ENCODE measurements at places on chromosomes 12 and 14.
A peak's percentile ranks its signal among the peaks of the same experiment; 100 is the strongest.

DNA sequence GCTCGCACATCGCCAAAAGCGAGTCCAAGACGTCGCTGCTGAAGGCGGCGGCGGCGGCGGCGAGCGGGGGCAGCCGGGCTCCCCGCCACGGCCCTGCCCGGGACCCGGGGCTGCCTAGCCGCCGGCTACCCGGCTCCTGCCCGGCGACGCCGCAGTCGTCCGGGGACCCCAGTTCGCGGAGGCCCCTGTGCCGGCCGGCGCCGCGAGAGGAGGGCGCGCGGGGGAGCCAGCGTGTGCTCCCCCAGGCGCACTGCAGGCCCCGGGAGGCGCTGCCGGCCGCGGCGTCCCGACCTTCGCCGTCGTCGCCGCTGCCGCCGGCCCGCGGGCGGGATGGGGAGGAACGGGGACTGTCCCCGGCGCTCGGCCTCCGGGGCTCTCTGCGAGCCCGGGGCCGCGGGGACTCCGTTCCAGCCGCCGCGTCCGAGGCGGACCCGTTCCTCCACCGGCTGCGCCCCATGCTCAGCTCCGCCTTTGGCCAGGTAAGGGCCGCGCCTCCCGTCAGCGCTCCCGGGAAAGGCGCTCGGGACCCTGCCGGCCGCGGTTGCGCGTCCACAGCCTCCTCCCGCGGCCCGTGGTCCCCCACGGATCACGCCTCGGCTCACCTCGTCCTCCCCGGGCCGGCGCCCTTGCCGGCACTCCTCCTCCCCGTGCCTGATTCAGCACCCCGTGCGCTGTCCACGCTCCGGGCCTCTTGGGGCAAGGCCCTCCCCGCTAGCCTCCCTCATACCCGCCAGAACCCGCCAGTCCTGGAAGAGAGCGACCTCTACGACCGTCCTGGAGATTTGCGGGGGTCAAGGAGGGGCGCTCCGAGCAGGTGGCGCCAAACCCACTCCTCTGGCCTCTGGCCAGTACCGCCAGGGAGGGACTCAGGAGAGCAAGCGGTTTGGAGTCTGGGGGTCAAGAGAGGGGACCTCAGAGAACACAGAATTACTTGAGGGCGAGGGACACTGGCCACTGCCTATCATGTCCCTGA, 721 bp downstream of the CABP1 start:
- no peak for DNase-seq

- DNase-seq: no peak
Measured at GRCh38 chr12:96571101-96571862, 81.9 kb downstream of the CFAP54 start.

DNA sequence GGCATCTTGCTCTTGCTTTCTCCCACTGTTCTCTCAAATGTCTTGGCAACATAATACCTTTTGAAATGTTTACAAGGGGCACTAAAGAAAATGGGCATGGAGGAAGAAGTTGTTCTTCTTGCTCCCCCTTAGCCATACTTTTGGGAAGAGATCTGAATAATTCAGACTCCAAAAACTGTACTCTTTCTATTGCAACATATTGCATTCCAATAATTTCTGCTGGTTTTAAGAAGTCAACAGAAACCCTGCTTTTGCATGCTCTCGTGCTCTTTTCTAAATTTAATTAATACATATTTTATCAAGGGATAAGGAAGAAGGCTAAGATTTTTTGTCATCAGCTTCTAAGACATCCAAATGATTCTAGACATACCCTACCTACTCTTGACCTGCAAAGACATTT, 409.9 kb upstream of the SOX5 start:
- DNase-seq: no peak

GRCh38 chr12:112946236-112947000, 8.1 kb downstream of the OAS3 start:
- DNase-seq: no peak

DNA sequence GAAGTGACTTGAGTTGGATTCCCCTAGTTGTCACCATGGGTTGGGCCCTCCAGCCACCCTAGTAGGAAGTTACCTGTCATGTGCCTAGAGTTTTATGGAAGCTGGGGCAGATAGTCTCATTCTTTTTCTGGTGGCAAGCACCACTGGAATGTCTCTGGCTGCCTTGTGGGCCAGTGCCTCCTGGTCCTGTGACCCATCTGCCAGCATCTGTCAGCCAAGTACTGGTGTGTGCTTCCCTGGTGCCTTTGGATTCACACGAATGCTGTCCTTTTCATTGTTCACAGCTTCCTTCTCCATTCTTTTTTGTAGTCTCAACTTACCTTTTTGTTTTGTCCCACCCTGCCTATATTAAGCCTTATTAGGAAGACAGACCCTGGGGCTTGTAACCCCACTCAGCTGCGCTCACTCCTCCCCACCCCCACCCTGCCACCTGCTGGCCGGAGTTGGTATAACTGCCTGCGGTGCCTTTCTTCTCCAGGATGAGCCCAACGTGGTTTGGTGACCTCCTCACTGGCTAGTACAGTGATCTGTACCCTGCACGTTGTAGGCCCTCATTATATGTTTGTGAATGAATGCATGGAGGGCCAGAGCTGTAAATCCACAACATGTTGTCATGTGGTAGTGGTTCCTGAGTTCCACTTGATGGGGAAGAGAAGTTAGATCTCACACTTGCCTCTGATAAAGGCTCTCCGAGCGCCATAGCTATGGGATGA, 125.7 kb downstream of the TSPAN9 start:
- DNase-seq: peak; percentile 60

DNA sequence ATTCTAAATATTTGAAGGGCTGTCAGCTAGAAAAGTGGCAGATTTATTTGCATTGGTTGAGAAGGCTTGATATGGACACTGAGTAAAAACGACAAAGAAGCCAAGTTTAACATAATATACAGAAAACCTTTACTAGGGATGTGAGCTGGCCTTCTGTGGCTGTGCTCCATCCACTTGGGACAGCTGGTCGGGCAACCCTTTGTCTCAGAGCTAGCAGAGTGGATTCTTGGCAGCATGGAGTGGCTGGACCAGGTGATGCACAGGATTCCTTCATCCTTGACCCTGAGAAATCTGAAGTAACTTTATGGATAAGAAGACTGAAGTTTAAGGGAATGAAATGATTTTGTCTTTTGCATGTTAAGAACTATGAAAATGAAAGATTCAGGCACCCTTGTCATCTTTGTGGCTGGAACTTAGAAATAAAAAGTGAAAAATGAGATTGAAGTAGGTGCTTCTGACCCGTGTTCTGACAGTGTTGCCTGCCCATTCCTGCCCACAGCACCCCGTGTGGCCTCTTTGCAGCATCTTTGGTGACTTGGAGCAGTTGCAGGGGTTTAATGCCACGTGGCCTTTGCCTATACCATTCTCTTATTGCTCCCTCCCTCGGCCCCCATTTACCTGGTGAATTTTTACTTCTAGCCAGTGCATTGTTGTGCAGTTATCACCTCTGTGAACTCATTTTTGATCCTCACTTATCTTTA, 32.6 kb downstream of the PELI2 start:
- DNase-seq: no peak

GRCh38 chr12:119171291-119171690, 7.4 kb upstream of the HSPB8 start:
- DNase-seq: no peak

DNA sequence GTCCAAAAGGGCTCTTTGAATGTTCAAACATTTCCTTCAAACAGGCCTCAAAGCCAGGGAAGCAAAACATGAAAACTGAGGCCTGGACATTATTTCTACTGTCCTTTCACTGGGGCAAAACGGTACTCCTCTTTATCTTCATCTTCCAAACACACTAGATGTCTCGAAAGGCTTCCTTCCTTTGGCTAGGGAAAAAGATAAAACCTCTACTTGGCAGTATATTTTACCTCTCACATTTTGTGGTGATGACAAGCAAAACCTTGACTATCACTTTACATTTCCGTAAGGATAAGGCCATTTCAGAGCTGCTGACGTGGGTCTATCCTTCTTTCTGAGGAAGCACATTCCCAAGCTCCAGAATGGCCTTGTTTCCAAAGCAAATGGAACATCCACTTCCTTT, 9.9 kb downstream of the STAB2 start:
- DNase-seq: no peak

DNA sequence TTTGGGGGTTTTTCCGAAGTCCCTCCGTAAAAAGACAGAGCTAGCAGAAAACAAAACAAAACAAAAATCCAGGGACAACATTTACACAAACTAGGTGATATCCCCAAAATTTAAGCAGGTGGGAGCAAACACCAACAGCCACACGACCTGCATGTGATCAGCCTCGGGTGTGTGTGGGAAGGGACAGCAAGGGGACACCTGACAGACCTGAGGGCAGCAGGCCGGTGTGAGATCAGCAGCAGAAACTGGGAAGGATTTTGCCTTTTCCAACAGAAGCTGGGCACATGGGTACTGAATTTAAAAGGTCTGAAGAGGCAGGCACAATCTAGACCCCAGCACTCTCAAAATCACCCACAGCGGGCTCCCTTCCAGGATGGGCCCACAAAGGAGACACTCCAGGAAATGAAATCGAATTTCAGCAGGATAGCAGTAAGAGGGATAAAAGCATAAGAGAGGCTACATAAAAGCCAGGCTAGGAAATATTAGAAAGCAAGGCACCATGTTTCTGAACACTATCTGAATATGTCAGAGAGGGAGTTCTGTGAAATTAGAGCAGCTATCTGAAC, 36.5 kb upstream of the SELPLG start:
- DNase-seq: no peak

DNA sequence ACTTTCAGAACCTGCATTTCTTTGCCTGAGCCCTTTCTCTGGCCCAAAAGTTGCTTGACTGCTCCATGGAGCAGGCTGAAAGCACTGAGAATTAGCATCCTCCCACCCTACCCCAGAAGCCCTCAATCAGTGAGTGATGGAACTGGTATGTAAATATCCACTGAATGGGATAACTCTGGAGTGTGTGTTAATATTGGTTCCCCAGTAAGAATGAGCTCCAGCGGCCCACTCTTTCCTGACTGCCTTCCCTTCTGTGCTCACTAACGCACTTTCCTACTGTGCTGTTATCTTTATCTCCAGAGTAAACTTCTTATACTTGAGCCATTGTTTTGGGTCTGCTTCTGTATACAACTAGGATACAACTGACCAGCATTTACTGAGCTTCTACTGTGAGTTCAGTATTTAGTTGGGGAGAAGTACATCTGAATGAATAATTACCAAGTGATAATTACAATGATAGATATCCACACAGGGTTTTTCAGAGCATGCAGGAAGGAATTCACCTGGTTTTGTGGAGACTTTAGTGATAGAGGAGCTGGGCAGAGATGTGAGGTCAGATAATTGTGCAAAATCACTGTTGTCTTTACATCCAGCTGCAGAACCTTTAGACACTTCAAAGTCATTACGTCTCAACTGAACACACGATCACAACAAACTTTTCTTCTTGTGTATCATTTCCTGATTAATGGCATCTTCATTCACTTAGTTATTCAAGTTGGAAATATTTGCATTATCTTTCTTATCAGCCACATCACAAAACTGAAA, 149.2 kb upstream of the BTG1 start:
- no peak for DNase-seq

GRCh38 chr14:75805646-75806045, 144.6 kb downstream of the TTLL5 start:
- DNase-seq: no peak

DNA sequence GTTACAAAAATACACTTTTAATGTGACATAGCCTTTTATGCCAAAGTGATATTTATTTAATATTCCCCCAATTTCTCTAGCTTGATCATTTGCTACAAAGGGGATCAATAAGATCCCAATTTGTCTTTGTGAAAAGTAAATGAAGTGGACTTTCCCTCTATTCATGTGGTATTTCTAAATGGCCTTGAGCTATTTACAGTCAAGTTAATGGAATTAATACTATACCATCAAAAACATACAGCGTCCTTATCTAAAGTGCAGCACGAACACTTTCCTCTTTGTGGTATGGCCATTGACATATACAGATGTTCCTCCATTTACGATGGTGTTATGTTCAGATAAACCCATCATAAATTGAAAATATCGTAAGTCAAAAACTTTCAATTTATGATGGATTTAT, 23.2 kb downstream of the CFL2 start:
- no peak for DNase-seq

DNA sequence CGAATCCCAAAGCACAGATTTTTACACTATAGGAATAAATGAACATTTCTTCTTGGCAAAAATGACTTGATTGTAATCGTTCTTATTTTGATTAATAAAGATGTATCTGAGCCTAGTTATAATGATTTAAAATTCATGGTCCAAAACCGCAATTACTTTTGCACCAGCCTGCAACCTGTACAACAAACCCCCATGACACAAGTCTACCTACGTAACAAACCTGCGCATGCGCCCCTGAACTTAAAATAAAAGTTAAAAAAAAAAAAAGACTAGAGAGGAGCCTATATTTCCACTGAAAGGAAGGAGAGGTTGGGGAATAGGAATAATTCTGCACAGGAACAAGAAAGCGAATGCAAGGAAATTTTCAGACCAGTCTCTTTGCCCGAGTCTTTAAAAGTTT, 145.2 kb downstream of the SCARB1 start:
- DNase-seq: no peak

DNA sequence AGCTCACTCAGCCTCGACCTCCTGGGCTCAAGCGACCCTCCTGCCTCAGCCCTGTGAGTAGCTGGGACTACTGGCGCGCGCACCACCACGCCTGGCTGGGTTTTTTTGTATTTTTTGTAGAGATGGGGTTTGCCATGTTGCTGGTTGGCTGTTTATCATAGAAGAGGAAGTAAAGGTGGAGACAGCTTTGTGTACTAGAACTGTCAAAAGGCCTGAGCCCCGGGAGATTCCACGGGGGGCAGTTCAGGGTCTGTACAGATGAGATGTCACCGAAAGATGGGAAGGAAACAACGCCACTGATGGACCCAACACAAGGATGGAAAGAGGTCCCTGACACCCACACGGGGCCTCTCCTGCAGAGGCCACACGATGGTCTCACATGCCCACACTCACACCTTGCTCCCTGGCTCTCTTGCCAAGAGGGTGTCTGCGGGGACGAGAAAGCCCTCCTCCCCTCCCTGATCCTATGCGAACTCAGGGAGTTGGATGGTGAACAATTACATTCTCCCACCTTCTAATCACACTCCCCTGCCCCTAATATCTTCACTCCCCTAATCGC, 66.6 kb downstream of the KDM2B start:
- DNase-seq: no peak

DNA sequence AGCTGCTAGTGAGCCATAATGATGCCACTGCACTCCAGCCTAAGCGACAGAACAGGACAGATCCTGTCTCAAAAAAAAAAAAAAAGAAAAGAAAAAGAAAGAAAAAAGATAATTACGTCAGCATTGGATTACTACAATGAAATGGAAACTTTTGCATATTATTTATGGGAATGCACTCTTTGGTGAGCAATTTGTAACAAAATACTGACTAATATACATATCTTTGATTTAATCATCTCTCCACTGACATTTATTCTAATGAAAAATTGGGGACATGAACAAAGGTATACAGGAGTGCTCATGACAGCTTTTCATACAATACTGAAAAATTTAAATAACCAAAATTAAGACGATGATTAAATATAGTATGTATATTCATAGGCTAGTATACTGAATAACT, 27.9 kb upstream of the HECTD1 start:
- DNase-seq: no peak

GRCh38 chr14:105332350-105332874, 17.9 kb downstream of the PACS2 start:
- DNase-seq: no peak
